ENCODE measurements at places on chromosomes 13 and 19.

GRCh38 chr19:44557933-44558332 lies 28.5 kb upstream of the CEACAM20 start:
- no peak for DNase-seq

DNA sequence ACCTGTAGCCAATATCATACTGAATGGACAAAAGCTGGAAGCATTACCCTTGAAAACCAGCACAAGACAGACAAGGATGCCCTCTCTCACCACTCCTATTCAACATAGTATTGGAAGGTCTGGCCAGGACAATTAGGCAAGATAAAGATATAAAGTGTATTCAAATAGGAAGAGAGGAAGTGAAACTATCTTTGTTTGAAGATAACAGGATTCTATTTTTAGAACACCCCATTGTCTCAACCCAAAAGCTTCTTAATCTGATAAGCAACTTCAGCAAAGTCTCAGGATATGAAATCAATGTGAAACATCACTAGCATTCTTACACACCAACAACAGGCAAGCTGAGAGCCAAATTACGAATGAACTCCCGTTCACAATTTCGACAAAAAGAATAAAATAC lies 17.8 kb upstream of the CCNA1 start:
- DNase-seq = no peak

GRCh38 chr13:49450105-49450819 lies 6.2 kb downstream of the SETDB2 start:
- no peak for DNase-seq

DNA sequence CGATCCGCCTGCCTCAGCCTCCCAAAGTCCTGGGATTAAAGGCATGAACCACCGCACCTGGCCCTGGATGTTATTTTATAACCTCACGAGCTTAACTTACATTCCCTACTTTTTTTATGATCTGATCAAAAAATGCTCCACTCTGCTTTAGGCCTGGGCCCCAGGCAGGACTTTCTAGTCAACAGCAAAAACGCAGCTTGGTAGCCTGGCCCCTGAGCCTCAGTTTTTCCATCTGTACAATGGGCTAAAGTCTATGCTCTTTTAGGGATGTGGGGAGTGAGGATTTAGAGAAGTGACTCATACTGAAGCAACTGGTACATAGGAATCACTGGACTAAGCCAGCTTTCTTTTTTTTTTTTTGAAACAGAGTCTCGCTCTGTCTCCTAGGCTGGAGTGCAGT lies 11.9 kb upstream of the PIK3R2 start:
- no peak for DNase-seq

DNA sequence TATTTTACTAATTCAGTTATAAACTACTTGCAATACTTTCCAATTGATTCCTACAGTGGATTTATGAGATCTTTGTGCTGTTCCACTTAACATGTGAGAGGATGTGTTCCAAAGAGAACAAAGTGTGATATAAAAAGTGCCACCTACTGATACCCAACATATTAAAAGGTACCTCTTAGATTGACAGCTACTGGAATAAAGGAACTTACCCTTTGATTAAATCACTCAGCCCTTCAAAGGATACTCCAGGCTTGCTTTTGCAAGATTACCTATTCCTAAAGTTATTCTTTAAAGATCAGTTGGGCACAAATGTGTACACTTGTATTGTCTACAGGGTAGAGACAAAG lies 65.9 kb downstream of the DCT start:
- DNase-seq = no peak

- DNase-seq = no peak
These were observed 9.6 kb upstream of the NOTCH3 start for GRCh38 chr19:15210323-15210781.

- DNase-seq = no peak
These were observed 508.4 kb upstream of the MIR17HG start for GRCh38 chr13:90839061-90839460.

DNA sequence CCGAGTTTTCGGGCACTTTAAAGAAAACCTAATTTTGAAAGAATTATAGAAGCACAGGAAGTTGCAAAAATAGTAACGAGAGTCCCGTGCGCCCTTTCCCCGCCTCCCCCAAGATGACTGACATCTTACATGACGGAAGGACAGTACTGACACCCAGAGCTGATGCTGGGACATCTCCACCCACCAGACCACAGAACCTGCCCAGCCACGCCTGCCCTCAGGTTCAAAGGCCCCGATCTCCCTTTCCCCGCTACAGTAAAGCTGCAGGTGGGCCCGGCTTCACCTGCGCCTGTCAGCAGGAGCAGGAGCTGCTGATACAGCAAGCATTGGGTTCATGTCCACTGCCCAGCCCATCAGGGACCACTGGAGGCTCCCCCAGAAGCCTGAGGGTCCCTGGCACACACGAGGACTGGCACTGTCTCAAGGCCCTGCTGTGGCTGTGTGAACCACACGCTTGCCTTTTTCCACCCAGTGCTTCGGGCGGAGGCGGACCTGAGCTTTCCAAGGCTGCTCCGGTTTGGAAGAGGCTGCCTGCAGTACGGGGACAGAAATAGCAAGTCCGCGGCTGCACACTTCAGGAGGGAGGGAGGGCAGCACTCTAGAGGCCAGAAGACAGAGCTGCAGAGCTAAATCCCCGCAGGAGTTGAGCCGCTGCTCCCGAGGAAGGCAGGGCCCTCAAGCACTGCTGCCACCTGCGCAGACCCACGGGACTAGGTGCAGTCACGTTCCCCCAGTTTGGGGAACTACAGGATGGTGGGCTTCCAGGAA lies 8.7 kb downstream of the MAP2K2 start:
- DNase-seq = no peak

GRCh38 chr13:100176801-100177400 lies 88.0 kb downstream of the PCCA start:
- no peak for DNase-seq

DNA sequence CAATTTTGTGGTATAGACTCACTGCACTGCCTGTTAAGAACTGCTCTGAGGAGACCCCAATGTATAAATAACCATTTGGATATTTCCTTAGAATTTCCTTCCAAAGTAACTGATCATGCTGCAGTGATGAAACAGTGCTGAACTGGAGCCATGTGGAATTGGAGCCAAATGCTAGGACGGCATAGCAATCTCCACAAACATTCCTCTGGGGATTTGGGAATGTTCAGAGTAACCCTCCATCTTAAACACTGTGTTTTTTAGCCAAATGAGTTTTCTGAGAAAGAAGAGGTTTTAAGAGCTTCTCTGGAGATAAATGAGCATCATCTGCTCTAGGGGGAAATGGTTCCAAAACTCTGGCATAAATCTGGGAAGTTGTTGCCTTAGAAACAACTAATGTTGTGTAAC lies 98.2 kb downstream of the OLFM4 start:
- no peak for DNase-seq

DNA sequence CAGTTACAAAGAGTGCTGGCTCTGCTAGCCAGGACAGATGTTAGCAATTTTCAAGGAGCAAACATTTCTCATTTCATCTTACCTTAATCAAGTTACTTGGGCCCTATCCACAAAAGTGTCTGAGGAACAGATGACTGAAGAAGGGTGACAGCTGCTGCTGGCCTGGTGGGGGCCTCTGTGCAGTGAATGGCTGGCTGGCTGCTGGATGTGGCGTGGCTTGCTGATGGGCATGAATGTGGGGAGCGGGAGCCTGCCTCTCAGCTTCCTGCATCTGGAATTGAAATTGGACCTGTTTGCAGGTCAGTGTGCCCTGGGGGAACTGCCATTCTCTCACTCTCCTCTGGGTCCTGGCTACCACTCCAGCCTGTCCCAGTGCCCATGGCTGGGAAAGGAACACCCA lies 94.7 kb downstream of the RGCC start:
- no peak for DNase-seq

DNA sequence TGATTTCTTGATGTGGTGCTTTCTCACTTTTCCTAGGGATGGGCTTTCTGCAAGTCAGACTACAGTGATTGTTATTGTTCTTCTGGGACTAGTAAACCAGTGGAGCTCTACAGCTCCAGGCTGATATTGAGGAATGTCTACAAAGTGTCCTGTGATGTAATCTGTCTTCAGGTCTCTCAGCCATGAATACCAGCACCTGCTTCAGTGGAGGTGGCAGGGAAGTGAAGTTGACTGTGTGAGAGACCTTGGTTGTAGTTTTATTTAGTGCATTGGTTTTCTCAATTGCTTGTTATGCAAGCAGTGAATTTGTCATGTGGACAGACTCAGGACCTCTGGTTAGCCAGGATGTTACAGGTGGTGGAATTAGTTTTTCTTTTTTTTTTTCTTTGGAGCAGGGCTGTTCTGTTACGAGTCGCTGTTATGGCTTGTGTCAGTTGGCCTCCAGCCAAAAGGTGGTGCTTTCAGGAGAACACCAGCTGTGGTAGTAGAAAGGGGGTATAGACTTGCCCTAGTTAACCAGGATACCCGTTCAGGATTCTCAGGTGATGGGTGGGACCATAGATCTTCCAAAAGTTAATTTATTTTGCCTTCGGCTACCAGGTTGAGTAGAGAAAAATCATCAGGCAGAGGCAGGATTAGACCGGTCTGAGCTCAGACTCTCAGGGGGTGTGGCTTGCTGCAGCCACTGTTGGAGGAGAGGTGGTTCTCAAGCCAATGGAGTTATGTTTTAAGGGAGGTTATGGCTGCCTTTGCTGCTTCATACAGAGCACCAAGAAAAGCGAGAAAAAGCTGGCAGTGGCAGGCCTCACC lies 11.9 kb upstream of the ZNF675 start:
- no peak for DNase-seq

DNA sequence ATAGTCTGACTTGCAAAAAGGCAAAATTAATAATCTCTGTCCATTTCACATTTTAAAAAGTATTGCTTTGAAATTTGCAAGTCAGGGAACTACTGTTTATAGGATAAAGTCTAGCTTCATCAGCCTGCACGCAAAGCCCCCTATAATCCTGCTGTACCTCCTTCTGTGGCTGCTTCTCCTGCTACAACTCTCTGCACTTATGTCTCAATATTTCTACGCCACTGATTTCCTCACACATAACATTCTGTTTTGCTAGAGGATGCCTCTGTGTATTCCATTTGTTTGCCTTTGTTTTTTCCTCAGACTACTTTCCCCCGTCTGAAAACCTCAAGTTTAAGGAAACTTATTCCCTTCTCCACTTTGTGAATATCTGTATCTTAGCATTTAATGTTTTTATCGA lies 389.9 kb downstream of the RFC3 start:
- DNase-seq = no peak

GRCh38 chr13:77416666-77417212 lies 89.8 kb upstream of the MYCBP2 start:
- no peak for DNase-seq

DNA sequence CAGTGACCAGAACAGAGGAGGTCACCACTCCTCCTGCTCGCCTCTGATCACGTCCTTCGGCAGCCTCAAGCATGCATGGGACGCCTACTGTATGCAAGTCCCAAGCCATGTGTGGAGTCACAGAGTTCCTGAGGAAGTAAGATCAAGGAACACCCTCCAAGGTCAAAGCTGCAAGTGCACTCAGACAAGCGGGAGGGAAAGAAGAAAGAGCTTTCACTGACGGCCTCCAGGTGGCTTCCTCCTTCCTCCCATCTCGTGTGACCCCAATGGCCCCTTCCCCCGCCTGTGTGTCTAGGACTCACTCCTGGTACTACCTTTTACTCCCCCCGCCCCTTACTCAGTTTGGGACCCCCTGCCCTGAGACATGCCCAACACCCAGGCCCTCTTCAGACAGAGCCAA lies 6.1 kb downstream of the HAUS8 start:
- DNase-seq = no peak

- peak; percentile 70 for DNase-seq
These were observed 198.4 kb downstream of the COL4A1 start for GRCh38 chr13:110108348-110109139.

DNA sequence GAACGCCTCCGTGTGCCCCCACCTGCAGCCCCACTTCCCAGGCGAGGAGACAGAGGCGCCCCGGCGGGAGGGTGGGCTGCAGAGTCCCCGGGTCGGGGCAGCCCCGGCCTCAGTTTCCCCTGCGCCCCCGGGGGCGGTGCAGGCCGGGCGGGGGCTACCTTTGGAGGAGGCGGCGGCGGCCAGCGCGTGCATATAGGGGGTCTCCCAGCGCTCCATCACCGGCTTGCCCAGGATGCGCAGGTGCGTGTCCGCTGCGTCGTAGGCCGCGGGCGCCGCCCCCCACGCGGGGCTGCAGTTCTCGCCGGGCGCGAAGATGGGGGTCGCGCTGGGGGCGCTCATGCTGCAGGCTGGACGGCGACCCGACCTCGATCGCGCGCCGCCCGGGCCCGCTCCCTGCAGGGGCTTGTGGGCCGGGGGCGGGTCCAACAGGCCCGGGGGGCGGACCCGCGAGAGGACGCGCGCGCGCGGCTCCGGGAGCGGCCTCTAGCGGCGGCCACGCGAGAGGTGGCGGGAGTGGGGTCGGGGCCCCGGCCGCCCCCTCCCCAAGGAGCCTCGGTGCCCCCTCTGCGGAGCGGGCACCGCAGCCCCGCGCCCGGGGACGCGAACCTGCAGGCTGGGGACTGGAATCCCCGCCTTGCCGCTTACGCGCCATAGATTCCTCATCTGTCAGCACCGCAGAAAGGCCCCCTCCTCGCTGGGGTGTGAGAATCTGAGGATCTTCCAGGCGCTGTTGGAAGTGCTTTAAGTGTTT lies at the start of gene GAMT:
TSS of gene GAMT (minus strand) at position 405 of the 751 bp plus-strand sequence. CDS start at position 339, 66 bp downstream.
- DNase-seq = no peak

GRCh38 chr13:80586356-80586755 lies 245.4 kb upstream of the SPRY2 start:
- no peak for DNase-seq

DNA sequence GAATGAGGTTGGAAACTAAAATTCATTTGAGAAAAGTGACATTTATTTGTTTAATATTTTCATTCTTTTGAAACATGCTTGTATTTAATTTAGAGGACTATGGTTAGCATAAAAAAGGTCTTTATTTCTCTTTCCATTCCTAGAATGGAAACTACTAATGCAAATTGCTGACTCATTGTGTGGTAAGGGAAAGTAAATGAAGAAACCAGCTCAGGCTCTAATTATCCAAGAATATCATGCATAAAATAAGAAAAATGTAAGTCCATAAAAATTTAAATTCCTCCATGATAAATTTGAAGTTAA lies 777.0 kb upstream of the SLITRK1 start:
- DNase-seq = no peak

- no peak for DNase-seq
These were observed 91.7 kb downstream of the TSHZ3 start for GRCh38 chr19:31257426-31258130.

DNA sequence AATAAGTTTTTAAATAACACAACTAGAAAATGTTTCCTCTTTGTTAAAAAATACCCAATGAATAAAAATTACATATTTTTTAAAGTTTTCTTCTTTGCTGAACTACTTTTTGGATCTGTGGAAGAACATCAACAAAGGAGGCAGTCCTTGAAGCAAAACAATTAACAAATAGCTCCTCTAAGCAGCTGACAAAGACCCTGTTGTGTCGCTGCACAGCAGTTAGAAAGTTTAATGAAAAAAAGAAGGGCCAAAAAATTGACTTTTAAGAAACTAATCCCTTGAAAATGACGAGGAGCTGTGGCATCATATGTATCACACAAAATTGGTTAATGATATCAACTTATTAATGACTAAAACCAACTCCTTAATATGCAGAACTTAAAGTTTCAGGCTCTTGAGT lies 72.1 kb downstream of the SLITRK1 start:
- no peak for DNase-seq

DNA sequence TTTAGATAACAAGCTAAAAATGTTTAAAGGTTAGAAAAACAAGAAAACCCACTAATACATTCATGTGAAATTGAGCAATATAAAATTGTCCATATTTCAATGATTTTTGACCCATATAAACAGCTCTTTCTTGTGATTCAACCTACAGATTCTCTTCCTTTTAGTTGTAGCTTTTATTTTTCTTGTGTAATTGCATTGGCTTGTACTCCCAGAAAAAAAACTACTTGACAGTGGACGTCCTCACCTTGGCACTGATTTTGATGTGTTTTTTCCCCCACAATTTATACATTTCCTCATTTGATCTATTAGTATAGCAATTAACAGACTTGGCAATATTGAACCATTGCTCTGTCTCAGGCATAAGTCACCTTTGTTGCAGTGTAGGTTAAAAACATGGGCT lies 4.7 kb downstream of the CCDC194 start:
- DNase-seq = no peak
